NCI-H1417 (cell line): ENCODE measurements at places on chromosomes 5 and 9.

DNA sequence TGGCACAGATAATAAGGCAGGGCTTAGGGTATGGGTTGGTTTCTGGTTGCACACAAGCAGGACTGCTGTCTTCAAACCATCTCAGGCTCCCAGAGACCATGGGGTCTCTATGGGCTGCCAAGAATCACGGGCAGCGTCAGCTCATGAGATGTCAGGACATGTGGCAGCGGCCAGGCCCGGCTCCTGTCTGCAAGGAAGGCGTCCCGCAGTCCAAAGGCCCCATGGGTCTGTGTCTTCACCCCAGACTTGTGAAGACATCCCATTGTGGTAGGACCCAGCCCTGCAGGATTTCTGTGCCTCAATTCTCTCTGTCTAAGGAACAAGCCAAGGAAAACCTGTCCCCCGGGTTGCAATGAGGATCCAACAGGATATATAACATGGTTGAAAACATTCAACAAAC, 32.6 kb downstream of the IPPK start:
- no peak for DNase-seq

- no peak for DNase-seq
Observed at GRCh38 chr9:136947028-136947891, 2.2 kb downstream of the C8G start.

GRCh38 chr5:78992146-78992545, 7.0 kb upstream of the ARSB start:
- DNase-seq, result no peak

DNA sequence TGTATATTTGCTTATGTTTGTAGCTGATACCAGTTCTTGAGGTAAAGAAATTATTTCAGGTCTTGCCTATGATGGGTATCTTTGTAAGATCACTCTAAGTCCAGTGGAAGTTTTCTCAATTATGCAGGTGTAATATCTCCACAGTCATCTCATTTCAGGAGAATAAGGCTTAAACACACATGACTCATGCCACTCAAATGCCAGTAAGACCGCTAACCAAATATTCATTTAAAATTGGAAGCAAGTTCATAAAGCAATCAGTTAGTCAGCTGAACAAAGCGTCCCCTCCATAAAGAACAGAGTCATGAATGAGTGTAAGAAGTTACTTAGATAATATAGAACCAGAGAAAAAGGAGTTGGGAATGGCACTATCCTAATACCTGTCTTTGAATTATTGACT, 248.7 kb downstream of the LURAP1L start:
- no peak for DNase-seq

DNA sequence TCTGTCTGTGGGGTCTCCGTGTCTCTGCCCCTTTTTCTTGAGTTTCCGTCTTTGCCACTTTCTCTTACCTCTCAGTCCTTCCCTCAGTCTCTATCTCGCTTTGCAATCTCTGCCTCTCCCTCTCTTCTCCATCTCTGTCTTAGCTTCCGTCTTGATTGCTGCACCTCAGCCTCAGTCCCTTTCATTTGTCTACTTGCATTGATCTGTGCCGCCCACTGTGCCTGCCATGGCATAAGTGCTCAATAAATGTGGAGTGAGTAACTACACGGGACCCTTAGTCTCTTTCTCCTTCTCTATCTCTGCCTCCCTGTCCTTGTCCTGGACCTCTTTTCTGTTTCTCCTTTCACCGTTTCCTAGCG, 6.6 kb downstream of the PCDHGC5 start:
- DNase-seq, result no peak

- DNase-seq, result no peak
Observed at GRCh38 chr9:83714329-83714728, 6.6 kb upstream of the UBQLN1 start.

DNA sequence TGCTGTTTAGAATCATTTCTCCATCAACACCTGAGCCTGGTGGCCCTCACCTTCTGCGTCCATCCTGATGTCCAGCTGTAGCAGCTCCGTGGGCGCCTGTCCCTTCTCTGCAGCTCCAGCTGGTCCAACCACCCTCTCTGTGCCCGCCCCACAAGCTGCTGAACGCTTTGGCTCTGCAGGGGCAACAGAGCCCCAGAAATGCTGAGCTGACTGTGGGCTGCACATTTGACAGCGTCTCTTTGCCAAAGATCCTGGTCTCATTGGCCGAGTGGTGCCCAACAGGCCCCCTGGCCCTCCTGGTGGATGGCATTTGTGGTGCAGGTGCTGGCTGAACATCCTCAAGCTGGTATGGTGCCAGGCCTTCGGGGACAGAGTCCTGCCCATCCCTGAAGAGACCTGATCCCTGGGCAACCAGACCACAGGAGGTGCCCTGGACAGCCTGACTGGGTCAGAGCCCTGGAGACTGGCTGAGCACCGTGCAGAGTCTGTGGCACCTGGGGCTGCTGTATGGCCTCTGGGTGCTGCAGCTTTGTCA, 25.3 kb upstream of the CEP72 start:
- DNase-seq, result no peak

- DNase-seq, result no peak
Observed at GRCh38 chr5:127416906-127417305, 100.5 kb upstream of the PRRC1 start.

DNA sequence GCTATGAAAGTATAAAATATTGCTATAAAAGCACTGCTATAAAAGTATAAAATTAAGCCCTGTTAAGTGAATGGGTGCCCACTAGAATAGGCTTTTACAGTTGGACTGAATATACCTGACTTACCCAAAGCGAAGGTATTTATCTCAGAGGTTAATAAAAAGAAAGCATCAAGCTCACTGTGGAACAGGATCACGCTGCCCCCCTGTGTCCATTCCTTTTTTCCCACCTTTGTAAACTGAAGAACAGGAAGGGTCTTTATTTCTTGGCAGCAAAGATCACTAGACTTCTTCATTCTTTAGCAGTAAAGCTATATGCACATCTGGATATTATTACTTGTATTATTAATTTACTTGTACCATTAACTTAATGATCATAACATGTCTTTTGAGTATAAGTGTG, 22.1 kb upstream of the PLPP6 start:
- no peak for DNase-seq

- no peak for DNase-seq
Observed at GRCh38 chr5:67455970-67456369, 259.4 kb upstream of the CD180 start.
